ENCODE measurements at places on chromosomes 7 and 10.
A peak's percentile ranks its signal among the peaks of the same experiment; 100 is the strongest.

DNA sequence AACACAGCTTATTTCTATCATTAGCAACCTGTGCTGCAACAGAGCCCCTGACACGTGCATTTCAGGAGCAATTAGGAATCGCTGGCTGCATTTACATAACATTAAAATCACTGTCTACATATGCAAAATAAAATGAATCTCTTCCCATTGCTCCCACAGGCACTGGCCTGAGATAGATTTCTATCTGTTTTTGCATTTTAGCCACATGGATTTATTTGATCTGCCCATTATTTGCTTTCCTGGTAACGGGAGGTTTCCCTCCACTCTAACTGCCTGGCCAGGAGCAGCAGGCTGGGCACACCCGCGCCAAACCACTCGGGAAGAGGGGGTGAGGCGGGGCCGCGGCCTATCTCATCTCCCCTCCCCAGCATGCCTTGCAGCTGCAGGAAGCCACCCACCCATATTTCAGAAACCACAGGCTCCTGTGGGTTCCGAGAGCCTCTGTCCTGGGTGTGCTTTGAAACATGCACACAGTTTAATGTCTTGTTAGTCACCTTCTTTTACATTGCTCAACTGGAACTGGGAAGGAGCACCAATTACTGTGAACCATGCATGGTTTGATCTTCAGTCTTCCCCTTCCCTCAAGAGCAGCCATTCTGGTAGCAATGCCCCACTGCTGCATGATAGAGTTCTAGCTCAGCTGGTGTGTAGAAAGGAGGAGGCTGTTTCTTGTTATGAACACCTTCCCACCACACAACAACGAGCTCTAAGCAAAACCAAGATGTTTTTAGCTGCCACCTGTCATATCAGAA is 37.7 kb upstream of the IKZF1 start:
- no peaks in the 10 kb centered on the region for H3K4me1 ChIP-seq
- H3K4me3 ChIP-seq: no peak overlapping the region
- no peak overlapping the region for H3K27ac ChIP-seq
- DNase-seq: no peak
- H3K27me3 ChIP-seq: no peaks in the 10 kb centered on the region
- no peaks in the 10 kb centered on the region for H3K36me3 ChIP-seq

GRCh38 chr7:18177815-18178660 is 150.4 kb upstream of the PRPS1L1 start:
- DNase-seq: no peak
- no peaks in the 10 kb centered on the region for H3K4me1 ChIP-seq
- H3K36me3 ChIP-seq: no peaks in the 10 kb centered on the region
- H3K27me3 ChIP-seq: peaks cover 28% of the 10 kb centered on the region

DNA sequence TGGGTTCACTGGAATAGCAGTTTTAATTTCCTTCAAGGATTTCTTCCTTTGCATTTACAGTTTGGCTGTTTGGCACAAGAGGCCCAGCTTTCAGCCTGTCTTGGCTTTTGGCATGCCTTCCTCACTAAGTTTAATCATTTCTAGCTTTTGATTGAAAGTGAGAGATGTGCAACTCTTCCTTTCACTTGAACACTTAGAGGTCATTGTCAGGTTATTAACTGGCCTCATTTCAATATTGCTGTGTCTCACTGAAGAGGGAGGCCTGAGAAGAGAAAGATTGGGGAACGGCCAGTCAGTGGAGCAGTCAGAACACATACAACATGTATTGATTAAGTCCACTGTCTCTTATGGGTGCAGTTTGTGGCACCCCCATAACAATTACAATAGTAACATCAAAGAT is 33.9 kb downstream of the PTTG1IP2 start:
- peaks cover 3% of the 10 kb centered on the region for H3K27me3 ChIP-seq
- H3K4me3 ChIP-seq: no peak overlapping the region
- no peaks in the 10 kb centered on the region for H3K36me3 ChIP-seq
- no peak for DNase-seq

DNA sequence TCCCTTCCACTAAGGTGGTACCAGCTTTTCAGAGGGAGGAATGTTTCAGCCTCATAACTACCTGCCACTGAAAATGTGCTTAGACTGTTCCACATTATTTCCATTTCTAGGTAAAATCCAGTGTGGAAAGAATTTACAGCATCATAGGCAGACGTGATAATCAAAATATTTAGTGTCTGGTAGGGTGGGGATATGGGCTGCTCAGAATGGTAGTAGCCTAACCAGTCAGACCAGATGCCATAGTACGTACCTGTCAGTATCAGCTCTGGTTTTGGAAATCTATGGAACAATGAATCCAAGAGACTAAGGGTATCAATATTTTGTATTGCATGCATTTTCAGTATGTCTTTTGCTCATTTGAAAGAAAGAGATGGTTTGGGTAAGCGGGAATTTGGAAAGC is 76.8 kb upstream of the APBB1IP start:
- H3K36me3 ChIP-seq: no peaks in the 10 kb centered on the region
- no peak for DNase-seq
- H3K27me3 ChIP-seq: no peaks in the 10 kb centered on the region
- H3K4me3 ChIP-seq: no peak overlapping the region
- H3K4me1 ChIP-seq: no peaks in the 10 kb centered on the region
- no peak overlapping the region for H3K27ac ChIP-seq

DNA sequence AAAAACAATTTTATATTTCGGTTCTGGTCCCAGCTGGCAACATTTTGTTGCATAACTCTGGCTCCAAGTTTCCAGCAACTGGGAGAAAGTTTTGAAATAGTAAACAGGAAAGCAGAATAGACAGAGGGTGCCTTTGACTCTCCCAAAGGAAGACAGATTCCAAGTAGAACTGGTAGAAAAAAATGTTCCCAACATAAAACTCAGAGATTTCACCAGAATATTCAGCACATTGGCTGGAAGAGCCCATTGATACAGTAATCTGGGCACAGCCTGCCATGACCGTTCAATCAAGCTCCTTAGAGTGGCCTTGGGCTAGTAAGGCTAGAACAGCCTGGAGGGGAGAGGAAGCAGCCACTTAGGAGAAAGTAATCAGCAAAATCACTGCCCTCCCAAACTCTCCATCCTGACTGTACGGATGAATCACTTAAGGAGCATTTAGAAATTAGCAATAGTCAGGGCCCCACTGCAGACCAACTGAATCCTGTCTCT is 120.4 kb downstream of the CUBN start:
- H3K27me3 ChIP-seq: no peaks in the 10 kb centered on the region
- no peaks in the 10 kb centered on the region for H3K36me3 ChIP-seq
- no peak overlapping the region for H3K4me3 ChIP-seq
- H3K4me1 ChIP-seq: peaks cover 17% of the 10 kb centered on the region
- DNase-seq: no peak

DNA sequence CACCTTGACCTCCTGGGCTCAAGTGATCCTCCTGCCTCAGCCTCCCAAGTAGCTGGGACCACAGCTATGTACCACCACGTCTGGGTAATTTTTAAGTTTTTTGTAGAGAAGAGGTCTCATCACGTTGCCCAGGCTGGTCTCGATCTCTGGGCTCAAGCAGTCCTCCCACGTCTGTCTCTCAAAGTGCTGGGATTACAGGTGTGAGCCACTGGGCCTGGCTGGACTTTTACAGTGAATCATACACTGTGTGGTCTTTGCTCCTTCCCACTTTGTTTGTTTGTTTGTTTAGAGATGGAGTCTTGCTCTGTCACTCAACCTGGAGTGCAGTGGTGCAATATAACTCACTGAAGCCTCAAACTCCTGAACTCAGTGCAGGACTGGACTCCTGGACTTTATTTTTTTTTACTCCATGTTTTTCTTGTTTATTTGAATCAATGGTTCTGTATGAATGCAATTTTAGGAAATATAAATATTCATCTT is 12.5 kb downstream of the PPIA start:
- H3K4me3 ChIP-seq: no peak overlapping the region
- peaks cover 3% of the 10 kb centered on the region for H3K36me3 ChIP-seq
- H3K4me1 ChIP-seq: no peaks in the 10 kb centered on the region
- no peaks in the 10 kb centered on the region for H3K27me3 ChIP-seq
- DNase-seq: no peak
- no peak overlapping the region for H3K27ac ChIP-seq

DNA sequence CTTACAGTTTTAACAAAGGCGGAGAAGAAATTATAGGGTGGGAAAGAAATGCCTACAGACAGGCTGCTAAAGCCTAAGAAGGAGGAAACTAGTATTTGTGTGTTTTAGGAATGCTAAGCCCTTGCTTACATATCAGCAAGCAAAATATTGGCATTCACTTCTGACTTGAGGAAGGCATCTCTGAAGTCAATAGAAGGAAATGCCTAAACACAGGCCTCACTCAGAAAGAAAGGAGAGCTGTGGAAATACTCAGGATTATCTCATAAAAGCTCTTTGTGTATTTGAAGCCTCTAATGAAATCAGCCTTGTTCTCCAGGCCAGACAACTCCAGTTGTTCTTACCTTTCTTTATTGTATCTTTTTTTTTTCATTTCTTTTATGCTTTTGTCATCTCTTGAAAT is 158.0 kb downstream of the AUTS2 start:
- no peaks in the 10 kb centered on the region for H3K36me3 ChIP-seq
- peaks cover 55% of the 10 kb centered on the region for H3K4me1 ChIP-seq
- peak overlapping the region; percentile 48 for H3K27ac ChIP-seq

DNA sequence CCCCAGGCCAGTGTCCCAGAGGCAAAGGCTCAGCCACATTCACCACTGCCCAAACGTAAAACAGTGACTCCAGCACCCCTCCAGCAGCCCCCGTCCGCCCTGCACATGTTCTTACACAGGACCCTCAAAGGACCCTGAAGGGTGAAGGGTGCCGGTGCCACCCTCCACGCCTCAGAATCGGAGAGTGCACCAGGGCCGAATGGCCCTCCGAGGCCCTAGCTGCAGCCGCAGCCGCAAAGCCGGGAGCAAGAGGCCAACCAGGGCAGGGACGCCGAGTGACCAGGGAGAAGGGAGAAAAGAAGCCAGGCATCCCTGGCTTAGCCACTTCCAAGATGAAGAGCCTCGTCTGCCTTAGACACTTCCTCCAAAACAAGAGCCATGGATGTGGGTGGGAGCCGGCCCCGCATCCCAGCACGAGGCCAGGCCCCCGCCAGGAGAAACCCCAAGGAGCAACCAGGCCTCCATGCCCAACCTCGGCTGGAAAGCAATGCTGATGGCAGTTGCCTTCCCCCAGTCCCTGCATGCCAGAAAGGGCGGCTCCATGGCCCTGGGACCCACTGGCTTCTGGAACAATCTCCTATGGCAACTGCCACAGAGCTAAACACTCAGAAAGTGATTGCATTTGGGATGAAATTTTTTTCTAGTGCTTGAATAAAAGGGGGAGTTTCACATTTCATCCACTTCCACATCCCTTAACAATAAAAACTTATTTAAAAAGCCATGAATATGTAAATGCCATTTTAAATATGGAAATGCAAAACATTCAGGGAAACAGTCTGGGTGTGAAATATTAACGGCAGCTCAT is 92.3 kb downstream of the MAD1L1 start:
- no peak overlapping the region for H3K27ac ChIP-seq
- H3K36me3 ChIP-seq: peaks cover 32% of the 10 kb centered on the region
- DNase-seq: no peak
- peaks cover 7% of the 10 kb centered on the region for H3K4me1 ChIP-seq
- H3K27me3 ChIP-seq: no peaks in the 10 kb centered on the region

- no peak for DNase-seq
- no peak overlapping the region for H3K4me3 ChIP-seq
- H3K27me3 ChIP-seq: no peaks in the 10 kb centered on the region
- H3K27ac ChIP-seq: no peak overlapping the region
- peaks cover 6% of the 10 kb centered on the region for H3K36me3 ChIP-seq
Observed at GRCh38 chr10:102096449-102096848, 23.7 kb downstream of the LDB1 start.

GRCh38 chr10:50316695-50317648 is 65.7 kb upstream of the ASAH2 start:
- H3K36me3 ChIP-seq: peaks cover 3% of the 10 kb centered on the region
- H3K4me3 ChIP-seq: no peak overlapping the region
- H3K4me1 ChIP-seq: peaks cover 16% of the 10 kb centered on the region
- H3K27ac ChIP-seq: no peak overlapping the region

GRCh38 chr7:94245500-94245899 is 149.2 kb upstream of the COL1A2 start:
- H3K36me3 ChIP-seq: no peaks in the 10 kb centered on the region
- no peak overlapping the region for H3K27ac ChIP-seq
- no peaks in the 10 kb centered on the region for H3K4me1 ChIP-seq
- no peaks in the 10 kb centered on the region for H3K27me3 ChIP-seq
- H3K4me3 ChIP-seq: no peak overlapping the region

DNA sequence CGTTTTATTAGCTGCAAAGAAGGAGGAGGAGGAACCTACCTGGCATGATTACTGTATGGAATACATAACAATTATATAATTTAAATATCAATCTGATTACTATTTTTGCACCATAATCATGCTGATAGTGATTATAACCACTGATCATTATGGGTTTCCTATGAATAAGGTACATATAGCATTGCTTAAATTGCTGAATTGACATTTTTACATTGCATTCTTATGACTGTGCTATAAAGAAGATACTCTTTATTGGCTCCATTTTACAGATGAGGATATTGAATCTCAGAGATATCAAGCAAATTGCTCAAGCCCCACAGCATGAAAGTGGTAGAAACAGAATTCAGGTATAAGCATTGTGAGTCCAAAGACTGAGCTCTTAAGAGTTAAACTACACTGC is 23.1 kb downstream of the DKK1 start:
- H3K4me3 ChIP-seq: no peak overlapping the region
- no peaks in the 10 kb centered on the region for H3K27me3 ChIP-seq
- H3K27ac ChIP-seq: no peak overlapping the region
- DNase-seq: no peak
- no peaks in the 10 kb centered on the region for H3K36me3 ChIP-seq

DNA sequence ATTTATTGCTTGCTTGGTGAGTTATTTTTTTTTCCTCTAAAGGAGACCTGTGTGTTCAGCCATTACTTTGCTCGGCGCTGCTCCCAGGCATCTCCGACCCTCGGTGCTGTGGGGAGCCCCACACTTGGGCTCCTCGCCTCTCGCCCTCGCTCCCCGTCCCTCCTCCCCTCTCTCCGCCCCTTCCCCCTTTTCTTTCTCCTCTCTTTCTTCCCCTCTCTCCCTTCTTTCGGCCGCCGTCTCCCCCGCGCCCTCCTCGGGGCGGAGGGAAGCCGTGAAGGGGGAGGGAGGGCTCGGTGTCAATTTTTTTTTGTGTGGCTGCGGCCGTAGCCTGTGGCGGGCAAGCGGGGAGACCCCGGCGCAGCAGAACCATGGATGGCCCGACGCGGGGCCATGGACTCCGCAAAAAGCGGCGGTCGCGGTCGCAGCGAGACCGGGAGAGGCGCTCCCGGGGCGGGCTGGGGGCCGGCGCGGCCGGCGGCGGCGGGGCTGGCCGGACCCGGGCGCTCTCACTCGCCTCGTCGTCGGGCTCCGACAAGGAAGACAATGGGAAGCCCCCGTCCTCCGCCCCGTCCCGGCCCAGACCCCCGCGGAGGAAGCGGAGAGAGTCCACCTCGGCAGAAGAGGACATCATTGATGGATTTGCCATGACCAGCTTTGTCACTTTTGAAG is 1.1 kb downstream of the AUTS2 start:
- peaks cover 13% of the 10 kb centered on the region for H3K27me3 ChIP-seq
- no peak overlapping the region for H3K4me3 ChIP-seq
- peaks cover 10% of the 10 kb centered on the region for H3K4me1 ChIP-seq
- H3K36me3 ChIP-seq: no peaks in the 10 kb centered on the region

DNA sequence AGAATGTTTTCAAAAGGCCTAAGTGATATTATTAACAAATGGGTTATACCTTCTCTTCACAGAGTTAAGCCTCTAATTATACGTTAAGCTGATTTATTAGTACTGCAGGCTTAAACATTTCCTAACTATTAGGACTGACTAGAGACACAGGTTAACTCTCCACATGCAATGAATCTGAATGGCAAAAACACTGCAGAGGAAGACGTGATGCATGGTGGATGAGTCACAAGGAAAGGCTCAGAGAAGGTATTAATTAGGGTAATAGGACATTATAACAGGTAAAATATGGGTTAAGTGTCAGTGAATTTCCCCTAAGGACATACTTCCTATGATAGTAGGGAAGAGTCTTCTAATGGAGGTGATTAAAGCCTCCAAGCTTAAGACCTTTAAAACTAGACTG is 24.7 kb upstream of the SEM1 start:
- H3K36me3 ChIP-seq: no peaks in the 10 kb centered on the region
- peaks cover 3% of the 10 kb centered on the region for H3K4me1 ChIP-seq
- no peak overlapping the region for H3K27ac ChIP-seq
- no peak overlapping the region for H3K4me3 ChIP-seq

Measured in osteocyte (in vitro differentiated cells).